ENCODE measurements at places on chromosomes 7 and 10. TPM values are rescaled to one million over a fixed set of nuclear protein-coding genes. Genes with fewer than 3 reads are reported as not detected.

The CLCN1 gene
- total RNA-seq = 0.29 TPM

The GDF10 gene
- 12.3 TPM for total RNA-seq

The EPO gene
- not detected for total RNA-seq

The SPDYE2B gene
- not detected for total RNA-seq

The CLEC2L gene
- total RNA-seq = not detected

The MSRB2 gene
- 24.9 TPM for total RNA-seq

The BPGM gene
- total RNA-seq = 16.4 TPM

GRCh38 chr10:82981137-82981723 is 1106.2 kb downstream of the NRG3 start:
- DNase-seq = no peak

- no peak for DNase-seq
Observed at GRCh38 chr10:112532956-112533355, 85.9 kb downstream of the VTI1A start.

- DNase-seq = no peak
Observed at GRCh38 chr10:25573316-25573715, 360.7 kb upstream of the MYO3A start.

DNA sequence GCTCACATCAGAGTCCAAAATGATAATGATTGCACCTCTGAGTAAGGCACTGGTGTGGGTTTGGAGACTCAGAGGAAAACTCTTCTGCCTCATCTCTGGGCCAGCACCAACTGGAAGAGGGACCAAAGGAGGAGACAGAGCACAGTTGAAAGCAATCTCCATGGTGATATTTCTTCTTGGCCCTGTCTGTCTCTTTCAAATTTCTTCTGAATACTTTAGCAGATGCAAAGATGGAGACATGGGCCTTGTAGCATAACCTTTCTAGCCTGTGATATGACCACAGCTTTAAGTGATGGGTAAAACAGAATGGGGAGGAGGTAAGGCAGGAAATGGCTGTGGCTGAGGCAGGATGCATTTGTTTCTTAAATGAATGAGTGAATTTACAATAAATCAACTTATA is 12.2 kb upstream of the GIMAP7 start:
- DNase-seq = no peak

DNA sequence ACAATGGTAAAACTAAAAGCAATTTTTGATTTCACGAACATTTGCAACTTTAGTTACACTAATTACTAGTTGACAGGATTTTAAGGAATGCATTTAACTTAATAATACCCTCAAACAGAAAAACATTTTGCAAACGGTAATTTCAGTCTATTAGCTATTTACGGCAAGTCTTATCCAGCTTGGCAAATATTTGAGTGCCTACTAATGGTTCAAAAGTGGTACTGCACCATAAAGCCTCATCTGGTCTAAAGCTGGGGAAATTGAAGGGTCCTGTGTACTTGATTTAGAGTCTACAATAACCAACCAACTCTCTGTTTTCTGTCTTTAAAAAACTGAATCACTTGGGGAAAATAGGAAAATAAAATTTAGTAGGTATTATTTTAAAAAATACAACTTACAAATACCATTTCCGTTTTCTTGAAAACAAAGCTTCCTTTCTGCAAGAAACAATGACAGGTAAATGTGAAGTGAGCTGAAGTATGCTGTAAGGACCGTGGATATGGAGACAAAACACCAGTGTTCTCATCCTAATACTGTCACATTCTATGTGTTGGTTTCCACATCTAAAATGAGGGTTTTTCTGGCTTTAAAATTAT is 142.3 kb downstream of the VPS50 start:
- DNase-seq = no peak

GRCh38 chr7:133910761-133911160 is 216.4 kb upstream of the LRGUK start:
- no peak for DNase-seq

DNA sequence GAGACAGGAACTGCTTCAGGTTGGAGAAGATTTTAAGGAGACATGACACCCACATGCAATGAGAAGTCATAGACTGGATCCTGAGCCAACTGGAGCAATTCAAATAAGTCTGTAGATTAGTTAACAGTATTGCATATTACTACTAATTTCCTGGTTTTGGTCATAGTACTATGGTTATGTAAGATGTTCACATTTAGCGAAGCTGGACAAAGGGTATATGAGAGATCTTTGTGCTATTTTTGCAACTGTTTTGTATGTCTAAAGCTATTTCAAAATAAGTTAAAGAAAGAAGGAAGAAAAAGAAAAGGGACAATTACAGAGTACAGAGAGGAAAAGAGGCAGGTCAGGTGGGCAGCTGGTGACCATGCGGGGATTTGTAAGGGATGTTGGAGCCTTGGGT is 116.5 kb upstream of the SVIL start:
- no peak for DNase-seq

- DNase-seq = peak; percentile 15
Observed at GRCh38 chr10:46522295-46523118, 34.0 kb downstream of the GPRIN2 start.

DNA sequence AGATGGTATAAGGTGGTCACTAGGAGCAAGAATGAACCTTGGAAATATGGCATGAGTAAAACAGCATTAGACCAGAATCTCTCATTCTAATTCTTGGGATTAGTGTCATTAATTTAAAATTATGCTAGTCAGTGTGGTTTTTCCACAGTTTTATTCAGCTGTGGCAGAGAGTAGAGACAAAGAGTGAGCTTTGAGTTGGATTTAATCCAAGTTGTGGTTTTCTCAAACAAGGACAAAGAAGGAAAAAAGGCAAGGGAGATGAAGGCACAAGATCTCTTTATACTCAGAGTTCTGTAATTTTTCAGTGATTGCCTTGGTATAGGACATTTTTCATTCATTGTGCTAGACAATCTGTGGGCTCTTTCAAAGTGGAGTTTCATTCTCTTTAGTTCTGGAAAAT is 28.2 kb upstream of the AKAP9 start:
- no peak for DNase-seq

DNA sequence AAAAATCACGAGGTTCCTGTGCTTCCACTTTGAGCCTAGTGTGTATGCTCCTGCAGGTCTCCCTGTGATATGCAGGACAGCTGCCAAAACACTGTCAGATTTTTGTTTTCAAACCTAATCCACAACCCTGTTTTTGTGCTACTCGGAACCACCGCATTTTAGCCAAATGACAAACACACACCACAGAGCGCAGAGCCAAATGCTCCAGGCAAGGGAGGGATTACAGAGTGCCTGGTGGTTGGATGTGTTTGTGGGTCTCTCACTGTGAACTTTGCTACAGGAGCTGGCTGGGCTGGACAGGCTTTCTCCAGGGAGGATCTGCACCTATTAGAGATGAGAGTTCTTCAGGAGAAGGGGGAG is 5.7 kb upstream of the RBM28 start:
- DNase-seq = no peak

DNA sequence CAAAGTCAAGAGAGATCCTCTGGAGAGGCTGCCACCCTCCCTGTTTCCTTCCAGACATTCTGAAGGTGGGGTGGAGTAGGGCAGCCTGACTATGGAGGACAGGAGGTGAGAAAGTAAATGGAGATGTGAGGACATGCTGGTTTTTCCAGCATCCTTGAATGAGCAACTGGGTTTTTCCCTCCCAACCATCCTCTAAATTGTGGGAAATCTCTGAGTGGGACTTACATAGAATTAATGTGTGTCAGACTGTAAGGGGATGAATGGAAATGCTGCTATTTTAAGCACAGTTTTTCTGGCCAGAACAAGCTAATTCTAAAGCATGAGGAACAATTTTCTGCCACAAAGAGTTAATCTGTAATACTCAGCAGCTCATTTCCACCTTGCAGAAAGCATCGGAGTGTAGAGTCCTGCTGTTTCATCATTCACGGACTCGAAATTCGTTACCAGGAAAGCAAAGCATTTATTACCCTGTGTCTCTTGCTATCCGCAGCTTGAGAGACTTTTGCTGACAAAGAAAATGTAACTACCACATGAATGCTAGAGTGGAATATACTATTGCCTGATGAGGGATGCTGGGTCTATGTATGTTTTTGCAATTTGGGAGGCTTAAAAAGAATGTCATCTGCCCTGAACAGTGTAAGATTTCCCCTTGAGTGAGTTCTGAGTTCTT is 213.0 kb downstream of the CELF2 start:
- no peak for DNase-seq

All from breast epithelium (tissue), 4 donors.